GM03348 (cell line): ENCODE measurements at places on chromosomes 1 and 21.

DNA sequence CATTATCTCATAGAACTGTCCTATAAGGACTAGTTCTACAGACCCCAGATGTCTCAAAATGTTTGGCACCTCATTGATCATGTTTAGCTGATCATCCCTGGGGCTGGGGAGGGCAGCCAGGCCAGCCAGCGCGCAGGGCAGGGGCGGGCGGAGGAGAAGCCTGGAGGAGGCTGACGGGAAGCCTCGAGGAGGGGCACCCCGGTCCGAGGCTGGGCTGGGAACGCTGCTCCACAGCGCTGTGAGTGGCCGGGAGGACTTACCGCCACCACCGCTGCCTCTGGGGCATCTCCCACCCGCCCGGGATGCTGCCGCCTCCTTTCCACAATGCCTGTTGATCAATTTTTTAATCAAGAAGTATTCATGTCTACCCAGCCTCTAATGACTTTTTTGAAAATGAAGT lies 159.5 kb upstream of the GREM2 start:
- DNase-seq, result no peak

DNA sequence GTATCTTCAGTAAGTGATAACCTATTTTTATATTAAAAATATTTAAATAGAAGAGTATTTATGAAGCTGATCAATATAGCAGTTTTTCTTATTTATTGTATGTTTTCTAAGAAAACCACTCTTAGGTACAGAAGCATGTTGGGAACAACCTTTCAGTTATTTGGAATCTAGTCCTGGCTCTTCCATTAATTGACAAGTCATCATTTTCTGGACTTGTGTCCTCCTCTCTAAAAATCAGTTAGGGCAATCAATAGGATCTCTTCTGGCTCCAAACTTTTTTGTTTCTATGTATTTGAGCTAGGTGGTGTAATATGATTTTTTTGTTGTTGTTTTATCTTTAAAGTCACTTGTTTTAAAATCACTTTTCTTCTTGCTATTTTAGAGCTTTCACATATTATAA lies 57.0 kb downstream of the ABCD3 start:
- DNase-seq, result no peak

DNA sequence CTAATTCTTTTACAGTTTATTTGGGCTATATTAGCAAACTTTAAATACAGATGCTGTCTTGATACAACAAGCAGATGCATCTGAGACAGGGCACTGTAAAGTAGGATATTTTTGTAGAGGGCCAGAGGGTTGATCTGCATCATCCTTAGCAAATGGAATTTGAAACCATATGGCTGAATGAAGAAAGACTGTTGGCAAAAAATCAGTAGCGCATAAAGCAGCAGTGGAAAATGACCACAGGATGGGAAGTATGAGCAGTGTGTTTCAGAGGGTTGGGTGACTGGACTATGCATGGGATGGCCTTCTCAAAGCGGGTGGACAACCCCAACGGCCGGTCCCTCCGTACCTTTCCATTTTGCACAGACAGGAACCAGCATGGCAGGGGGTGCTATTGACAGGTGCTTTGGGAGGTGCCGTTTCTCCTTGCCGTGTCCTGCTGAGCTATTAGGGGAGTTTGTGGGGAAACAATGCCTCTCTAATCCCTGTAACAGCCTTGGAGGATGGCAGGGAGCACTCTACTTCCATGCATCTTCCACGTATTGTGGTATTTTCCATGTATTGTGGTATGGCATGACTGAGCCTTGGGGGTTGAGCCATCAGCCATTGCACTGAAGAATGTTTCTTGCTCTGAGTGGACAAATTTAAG lies 5.9 kb downstream of the LRRC8B start:
- DNase-seq, result no peak

GRCh38 chr1:27306892-27307761 lies 14.8 kb upstream of the TMEM222 start:
- DNase-seq, result no peak

DNA sequence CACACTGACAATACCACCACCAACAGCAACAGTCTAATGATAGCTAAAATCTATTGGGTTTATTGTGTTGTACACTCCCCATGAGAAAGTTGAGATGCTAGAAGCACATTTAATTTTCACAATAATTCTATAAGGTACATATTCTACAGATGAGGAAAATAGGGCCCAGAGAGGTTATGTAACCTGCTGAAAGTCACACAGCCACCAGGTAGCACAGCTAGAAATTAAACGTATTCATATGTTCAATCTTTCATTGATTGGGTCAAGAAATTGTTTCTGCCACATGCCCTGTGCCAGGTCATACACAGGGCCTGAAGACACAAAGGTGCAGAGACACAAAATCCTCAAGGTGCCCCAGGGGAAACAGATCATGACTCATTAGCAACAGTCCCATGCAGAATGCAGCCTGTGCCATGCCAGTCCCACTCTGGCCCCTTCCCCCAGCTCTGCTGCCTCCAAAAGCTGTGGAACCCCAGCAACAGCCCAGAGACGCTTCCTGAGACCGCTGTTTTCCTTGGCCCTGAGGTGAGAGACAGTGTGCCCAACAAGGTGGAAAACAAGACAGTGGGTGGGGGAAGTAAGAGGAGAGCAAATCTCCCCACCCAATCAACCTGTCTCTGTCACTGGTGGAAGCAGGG lies 32.1 kb downstream of the GJA4 start:
- DNase-seq, result no peak

- DNase-seq, result no peak
These were observed 64.9 kb downstream of the FGGY start for GRCh38 chr1:59361766-59362165.

DNA sequence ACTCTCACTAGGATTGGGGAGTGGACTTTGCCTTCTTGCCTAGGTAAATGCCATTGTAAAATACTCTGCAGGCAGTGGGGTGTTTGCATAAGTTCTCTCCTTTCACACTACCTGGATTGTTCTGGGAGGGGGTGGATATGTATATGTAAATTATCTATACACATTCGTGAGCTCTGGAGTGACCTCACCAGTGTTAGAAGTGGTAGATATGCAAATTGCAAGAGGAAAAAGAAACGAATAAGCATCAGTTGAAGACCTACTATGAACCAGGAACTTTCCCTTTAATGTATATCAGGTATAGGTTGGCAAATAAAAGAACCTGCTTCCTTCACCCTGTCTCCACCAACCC lies 1.5 kb upstream of the ARHGEF11 start:
- no peak for DNase-seq

GRCh38 chr1:216461466-216461865 lies 38.2 kb upstream of the USH2A start:
- no peak for DNase-seq
